ENCODE measurements at places on chromosomes 1 and 21.
A peak's percentile ranks its signal among the peaks of the same experiment; 100 is the strongest.

- peak; percentile 12 for DNase-seq
Measured at GRCh38 chr1:57986432-57986831, 560.1 kb downstream of the OMA1 start.

DNA sequence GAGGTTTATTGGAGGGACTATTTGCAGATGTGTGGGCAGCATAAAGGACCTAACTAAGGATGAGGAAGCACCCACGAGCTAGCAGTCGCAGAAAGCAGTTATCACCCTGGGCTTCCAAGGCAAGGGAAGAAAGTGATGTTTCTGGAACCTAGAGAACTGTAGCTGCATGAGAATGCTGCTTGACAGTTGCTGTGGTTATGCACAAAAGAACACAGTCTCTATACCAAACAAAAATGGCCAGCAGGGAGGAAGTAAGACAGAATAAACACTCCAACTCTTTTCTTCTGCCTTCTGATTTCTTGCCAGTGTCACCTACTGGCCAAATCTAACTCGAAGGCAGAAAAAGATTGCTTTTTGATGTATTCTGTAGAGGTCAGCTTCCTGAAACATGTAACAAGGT is 190.2 kb downstream of the RASAL2 start:
- DNase-seq = no peak

- DNase-seq = no peak
Measured at GRCh38 chr1:119600976-119601375, 47.1 kb downstream of the ZNF697 start.

- DNase-seq = peak; percentile 34
Measured at GRCh38 chr1:42777852-42778251, 6.9 kb upstream of the TMEM269 start.

DNA sequence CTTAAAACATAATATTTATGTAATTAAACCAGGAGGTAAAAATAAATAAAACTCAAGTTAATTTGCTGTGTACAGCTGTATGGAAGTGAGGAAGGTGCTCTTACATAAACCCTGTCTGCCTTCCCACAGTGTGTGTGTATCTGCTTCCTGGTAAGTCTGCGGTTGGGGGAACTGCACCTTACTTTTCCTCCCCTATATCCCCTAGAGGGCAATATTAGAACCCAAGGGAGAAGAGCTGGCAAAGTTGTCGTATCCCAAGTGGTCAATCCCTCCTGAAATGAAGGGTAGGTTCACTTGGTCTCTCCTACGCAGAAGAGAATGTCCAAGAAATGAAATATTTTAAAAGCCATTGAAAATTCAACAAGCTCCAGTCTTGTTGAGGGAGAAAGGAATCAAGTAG is 17.8 kb upstream of the JAK1 start:
- DNase-seq = no peak

- DNase-seq = no peak
Measured at GRCh38 chr21:35259457-35259856, 210.4 kb upstream of the RUNX1 start.

DNA sequence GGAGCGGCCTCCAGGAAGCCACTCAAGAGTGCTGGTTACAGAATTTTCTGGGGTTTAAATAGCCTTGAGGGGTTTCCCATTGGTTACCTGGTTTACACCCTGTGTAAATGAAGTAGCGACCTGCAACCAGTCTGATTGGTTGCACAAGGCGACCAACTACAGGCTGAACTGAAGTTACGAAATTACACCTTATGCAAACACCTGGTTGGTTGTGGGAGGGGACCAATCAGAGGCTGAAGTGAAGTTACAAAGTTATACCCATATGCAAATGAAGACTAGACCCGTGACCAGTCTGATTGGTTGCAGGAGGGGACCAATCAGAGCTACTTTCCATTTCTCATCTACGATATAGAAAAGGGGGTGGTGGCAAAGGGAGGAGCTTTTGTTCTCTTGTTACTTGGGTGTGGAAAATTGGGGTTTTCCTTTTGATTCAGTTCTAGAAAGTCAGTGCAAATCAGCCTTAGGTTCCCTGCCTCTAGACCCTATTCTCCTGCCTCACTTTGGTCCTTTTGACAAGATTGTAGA is 22.2 kb upstream of the C1orf174 start:
- DNase-seq = no peak

DNA sequence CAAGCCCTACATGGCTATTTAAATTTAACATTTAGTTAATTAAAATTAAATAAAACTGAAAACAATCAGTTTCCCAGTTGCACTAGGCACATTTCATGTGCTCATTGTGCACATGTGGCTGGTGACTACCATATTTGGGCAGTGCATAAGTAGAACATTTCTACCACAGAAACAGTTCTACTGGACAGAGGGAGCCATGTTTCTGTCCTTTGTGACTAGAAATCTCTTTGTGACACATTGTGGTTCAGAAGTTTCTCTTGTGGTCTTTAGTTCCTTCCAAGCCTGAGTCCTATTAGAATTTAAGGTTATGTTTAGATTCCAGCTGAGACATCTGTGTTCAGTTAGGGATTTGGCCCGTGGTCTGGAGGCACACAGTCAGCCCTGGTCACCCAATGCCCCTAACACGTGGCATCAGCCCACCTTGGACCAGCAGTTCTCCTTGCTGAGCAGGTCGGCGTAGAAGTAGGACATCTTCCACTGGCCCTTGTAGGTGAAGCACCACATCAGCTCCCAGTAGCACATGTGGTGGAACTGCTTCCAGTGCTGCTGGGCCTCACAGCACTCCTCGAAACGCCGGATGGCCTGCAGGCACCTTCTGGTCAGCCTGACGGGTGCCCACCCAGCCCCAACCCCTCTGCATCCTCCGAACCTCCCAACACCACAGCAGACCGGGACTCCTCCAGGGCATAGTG is 29.1 kb downstream of the TTC39A start:
- DNase-seq = no peak

DNA sequence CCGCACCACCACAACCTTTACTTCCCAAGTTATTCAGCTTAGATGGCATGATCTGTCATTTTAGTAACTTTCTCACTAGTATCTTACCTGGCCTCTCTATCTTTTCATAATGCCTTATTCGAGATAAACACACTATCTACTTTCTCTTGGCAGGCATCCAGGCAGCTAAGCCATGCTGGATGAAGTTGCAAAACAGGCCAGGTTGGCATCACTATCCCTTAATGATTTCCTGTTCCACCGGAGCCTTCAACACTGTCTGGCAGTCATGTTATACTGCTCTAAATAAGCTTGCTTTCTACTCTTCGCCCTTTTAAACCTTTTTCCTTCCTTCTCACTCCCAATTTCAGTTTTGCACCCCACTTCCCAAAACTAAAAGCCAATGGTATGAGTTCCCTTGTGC is 12.0 kb upstream of the KCNH1 start:
- no peak for DNase-seq

GRCh38 chr1:68211761-68212380 is 20.5 kb downstream of the WLS start:
- DNase-seq = no peak

GRCh38 chr21:39314143-39315027 is 953 bp upstream of the BRWD1 start:
- peak; percentile 69 for DNase-seq

- DNase-seq = no peak
Measured at GRCh38 chr1:39177706-39178105, 26.8 kb upstream of the MACF1 start.

- no peak for DNase-seq
Measured at GRCh38 chr1:95263450-95263849, 29.4 kb downstream of the RWDD3 start.

DNA sequence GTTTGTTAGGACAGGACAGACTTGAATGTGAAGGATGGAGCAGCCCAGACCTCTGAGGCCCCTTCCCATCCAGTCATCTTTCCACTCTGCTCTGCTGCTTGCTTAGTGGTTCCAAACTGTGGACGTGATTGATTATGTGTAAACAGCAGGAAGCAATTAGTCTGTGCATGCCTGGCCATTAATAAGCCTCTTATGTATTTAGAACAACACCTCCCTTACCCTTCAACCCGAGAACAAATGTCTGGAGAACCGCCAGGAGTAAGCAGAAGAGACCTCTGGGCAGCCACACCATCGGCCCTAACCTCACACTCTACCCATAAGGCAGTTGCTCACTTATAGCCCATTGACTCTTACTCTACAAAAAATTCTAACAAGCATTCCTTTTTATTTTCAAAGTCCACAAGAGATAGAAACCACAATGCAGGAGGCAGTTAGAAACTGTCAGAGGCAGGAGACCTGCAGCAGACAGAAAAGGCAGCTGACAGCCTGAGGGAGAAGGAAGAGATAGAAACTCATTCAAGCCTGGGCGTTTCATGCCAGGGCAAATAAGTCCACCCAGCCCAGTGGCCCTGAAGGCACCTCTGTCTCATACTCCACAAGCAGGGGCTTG is 5.8 kb upstream of the EPHA8 start:
- DNase-seq = no peak

Data from DND-41 (cell line).